ENCODE measurements at places on chromosomes 1 and 21.

DNA sequence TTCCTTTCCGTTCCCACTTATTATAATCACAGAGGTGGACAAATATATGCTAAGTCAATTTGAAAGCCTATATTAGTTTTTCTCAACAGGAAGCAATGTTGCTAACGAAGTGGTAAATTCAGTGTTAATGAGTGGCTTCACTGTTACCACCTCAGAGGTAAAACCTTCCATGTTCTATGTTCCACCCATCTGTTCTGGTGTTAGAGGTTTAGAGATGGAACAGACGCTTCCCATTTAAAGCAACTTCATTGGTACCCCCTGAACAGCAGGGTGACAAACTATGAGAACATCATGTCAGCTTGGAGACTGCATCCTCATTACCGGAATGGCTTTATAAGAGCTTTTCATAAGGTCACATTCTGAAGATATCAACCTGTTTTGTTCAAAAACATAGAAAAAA, 77.9 kb downstream of the ZNF644 start:
- DNase-seq = no peak

DNA sequence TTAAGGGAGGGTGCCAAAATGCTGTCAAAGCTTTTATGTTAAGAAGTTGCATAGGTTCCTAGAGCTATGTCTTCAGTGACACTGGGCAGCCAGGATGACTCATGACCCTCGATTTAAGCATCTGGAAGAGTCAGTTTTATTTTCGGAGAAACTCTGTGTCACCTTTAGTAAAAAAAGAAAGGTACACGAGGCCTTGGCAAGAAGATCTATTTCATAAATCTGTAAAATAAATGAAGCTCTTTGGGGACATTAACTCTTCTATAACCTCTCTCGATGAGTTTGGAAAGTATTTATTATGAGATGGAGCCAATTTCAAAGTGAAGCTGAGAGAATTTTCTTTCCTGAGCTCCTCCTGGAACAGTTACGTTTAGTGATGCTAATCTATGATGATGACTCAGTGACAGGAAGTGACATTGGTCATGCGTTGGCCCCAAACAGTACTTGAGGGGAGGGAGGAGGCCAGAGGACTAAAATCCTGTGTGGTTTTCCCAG, 156.5 kb downstream of the HLX start:
- DNase-seq = no peak

GRCh38 chr1:9242338-9242969, 7.9 kb downstream of the H6PD start:
- DNase-seq = no peak

DNA sequence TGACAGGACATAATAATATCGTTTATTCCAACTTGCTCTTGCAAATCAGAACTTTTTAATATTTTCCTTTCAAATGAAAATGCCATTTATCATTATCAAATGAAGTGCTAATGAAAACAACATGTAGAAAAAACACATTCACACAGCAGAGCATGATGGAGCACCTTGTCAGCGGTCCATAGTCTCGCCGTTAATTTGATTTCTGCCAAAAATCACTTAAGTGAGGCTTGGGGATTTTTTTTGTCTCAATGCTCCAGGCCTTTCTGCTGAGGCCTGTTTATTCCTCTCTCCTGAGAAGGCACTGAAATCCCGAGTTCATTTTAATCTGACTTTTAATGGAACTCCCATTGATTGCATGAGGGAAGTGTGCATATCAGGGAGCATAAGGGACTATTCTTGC, 122.5 kb downstream of the ELAVL4 start:
- no peak for DNase-seq

- DNase-seq = no peak
Measured at GRCh38 chr1:68188644-68189340, 43.5 kb downstream of the WLS start.

- DNase-seq = no peak
Measured at GRCh38 chr1:60599574-60599973, 482.8 kb upstream of the NFIA start.

GRCh38 chr1:200857804-200858203, 15.0 kb upstream of the GPR25 start:
- DNase-seq = no peak

- DNase-seq = no peak
Measured at GRCh38 chr1:207058252-207058651, 5.2 kb downstream of the PFKFB2 start.

- DNase-seq = peak; percentile 71
Measured at GRCh38 chr1:202806845-202807450, 1.3 kb downstream of the KDM5B start.

GRCh38 chr1:13922466-13923110, 222.6 kb downstream of the PRDM2 start:
- no peak for DNase-seq

DNA sequence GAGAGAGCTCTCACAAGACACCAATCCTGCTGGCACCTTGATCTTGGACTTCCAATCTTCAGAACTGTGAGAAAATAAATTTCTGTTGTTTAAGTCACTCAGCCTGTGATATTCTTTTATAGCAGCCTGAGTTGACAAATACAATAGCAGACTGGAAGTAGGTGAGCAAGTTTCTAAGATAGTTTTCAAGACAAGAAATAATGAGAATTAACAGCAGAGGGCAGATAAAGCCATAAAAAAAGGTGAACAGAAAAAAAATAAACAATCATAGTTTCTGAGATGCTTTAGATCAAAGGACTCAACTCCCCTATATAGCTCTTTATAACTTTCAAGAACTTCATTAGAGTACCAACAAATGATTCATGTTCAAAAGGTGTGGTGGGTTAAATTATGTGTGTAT, 119.8 kb downstream of the PLPPR5 start:
- DNase-seq = no peak
